IMR-90 (cell line): ENCODE measurements at places on chromosomes 1 and 21. TPM values are rescaled to one million over a fixed set of nuclear protein-coding genes. Genes with fewer than 3 reads are reported as not detected.

The CELA2B gene
- not detected in 2 replicates for total RNA-seq

The DPM3 gene
- total RNA-seq: 29.0 and 30.6 TPM in 2 replicates

The NEGR1 gene
- total RNA-seq: 9.1 and 13.1 TPM in 2 replicates

The KIF14 gene
- 4.7 and 10.8 TPM in 2 replicates for total RNA-seq

The SSR2 gene
- 553 and 927 TPM in 2 replicates for total RNA-seq

The OR10J1 gene
- total RNA-seq: not detected in 2 replicates

The PDZK1IP1 gene
- total RNA-seq: not detected in 2 replicates

The SIK1 gene
- 0.54 and 0.83 TPM in 2 replicates for total RNA-seq

The OLFML2B gene
- 0.36 and 0.56 TPM in 2 replicates for total RNA-seq

The COL9A2 gene
- 0.56 and 0.90 TPM in 2 replicates for total RNA-seq

The TFF3 gene
- total RNA-seq: not detected in 2 replicates

The RPS6KA1 gene
- 4.2 and 6.3 TPM in 2 replicates for total RNA-seq

The CELA2A gene
- not detected in 2 replicates for total RNA-seq

DNA sequence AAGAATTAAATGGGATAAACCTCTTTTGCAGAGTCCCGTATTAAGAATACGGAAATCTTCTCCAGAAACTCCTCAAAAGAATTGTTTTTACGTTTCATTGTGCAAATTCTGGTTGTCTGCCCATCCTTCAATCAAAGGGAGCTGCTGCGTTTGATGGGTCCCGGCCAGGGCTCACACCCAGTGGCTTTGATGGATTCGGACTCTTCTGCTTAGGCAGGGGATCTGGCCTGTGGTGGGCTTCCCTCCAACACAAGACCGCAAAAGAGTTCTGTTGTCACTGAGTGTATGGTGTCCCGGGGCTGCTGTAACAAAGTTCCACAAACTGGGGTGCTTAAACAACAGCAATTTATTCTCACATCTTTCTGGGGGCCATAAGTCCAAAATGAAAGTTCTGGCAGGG is 402.0 kb downstream of the PCP4 start:
- DNase-seq: no peak

DNA sequence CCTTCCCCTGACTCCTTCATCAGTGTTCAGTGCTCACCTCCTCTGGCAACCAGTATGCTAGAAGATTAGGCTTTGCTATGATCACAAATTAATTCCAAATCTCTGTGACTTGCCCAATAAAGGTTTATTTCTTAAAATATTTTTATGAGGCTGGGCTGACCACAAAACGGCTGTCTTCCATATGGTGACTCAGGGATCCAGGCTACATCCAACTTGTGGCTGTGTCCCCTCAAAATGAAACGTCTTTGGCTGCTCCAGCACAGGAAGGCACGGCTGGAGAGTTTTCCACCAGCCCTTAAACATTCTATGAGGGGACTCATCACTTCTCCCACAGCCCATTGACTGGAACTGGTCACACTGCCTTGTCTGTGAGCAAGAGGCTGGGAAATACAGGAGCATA is 131.5 kb downstream of the HUNK start:
- no peak for DNase-seq

- no peak for DNase-seq
Measured at GRCh38 chr1:55245781-55246180, 30.6 kb upstream of the USP24 start.

GRCh38 chr1:245396615-245397014 is 241.8 kb downstream of the KIF26B start:
- no peak for DNase-seq

GRCh38 chr1:158371188-158371953 is 17.7 kb downstream of the CD1E start:
- no peak for DNase-seq

DNA sequence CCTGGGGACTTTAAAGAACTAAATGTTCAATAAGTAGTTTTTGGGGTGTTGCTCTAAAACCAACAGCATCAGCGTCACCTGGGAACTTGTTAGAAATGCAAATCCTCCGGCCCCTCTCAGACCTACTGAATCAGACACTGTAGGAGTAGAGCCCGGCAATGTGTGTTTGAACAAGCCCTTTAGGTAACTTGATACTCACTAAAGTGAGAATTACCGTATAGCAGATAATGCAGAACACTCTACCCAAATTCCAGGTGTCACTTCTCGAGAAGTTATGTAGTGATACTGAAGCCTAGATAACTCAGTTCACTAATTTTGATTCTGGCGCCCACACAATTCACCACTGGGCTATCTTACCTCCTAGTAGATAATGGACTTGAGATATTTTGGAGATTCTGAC is 3.7 kb upstream of the DPT start:
- no peak for DNase-seq

DNA sequence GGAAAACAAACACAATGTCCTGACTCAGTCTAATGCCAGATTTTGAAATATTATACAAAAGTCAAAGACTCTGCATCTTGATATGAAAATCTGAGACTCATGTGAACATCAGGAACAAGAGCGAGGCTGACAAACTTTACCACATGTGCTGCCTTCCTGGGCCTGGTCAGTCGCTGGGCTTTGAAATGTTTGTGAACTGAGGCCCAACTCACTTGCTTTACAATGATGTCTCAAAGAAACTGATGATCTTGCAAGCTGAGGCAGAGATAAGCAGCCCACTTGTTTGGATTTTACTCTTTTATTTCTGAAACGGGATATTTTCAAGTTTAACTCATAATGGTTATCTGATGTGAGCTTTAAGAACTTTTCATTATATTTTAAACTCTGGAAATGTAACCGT is 2.1 kb downstream of the BCAR3 start:
- DNase-seq: peak; percentile 52

DNA sequence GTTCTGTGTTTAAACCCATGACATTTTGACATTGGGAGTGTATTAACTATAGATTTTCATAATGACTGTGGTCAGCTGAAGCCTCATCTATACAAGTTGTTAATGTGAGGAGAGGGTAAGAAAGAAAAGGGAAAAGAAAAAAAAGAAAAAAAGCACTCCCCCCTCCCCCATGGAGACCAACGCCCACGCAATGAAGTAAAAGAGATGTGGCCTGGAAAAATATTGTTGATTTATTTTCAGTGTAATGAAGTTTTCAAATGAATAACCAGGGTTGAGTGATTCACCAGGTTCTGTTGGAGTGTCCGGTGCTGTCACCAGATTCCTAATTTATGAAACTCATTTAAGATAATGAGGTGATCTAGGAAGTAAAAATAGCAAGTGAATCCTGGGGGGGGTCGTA is 4.7 kb downstream of the RNF220 start:
- DNase-seq: no peak

GRCh38 chr21:34761758-34762330 is 93.0 kb downstream of the CLIC6 start:
- no peak for DNase-seq

DNA sequence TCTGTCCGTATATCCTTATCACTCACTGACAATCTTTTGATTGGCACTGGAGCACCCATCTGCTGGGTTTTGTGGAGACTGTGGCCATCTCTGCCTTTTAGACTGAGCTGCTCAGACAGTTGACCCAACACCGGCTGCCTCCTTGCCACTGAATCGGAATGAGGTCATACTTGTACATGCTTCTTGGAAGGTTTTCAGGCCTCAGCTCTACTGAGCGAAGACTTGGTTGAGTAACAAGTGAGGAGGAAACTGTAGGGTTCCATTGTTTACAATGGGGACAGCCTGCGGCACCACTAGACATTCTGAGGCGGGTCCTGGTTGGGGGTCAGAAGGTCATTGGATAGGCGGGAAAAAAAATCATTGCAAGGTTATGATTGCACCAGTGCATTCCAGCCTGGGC is 320.3 kb downstream of the KIF26B start:
- peak; percentile 64 for DNase-seq

GRCh38 chr1:154864189-154864975 is 5.7 kb downstream of the KCNN3 start:
- no peak for DNase-seq

DNA sequence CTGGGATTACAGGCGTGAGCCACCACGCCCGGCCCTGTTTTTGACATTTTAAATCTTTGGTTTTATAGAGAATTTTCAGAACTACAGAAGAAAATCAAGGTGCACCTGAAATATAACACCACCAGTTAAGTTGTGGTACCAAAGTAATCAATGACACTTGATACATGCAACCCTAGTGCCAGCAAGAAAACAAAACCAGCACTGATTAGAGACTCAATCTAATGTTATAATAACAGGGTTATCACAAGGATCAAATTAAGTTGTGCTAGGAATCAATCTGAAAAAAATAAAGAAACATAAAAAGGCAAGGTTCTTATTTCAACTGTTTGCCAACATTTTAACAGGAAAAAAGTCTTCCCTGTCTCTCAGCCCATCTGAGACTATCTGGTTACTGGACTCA is 23.8 kb downstream of the TGFBR3 start:
- DNase-seq: no peak

- no peak for DNase-seq
Measured at GRCh38 chr1:176998183-176998795, 166.2 kb downstream of the ASTN1 start.

DNA sequence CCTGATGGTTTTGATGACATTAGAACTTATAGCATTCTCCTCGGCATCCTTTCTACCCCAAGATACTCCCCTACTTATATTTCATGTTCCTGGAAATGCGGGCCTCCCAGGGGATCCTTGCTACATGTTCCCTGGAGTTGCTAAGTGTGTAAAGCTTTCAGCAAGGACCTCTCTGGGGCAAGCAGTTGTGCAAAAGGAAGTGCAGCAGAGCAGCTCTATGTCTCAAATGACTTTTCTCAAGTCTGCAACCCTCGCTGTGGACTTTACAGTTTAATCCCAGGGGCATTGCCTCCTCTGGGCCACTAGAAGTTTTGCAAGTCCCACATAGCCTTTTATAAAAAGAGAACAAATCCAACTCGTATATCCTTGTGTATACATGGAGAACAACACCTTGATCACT is 20.8 kb upstream of the MNDA start:
- DNase-seq: no peak

DNA sequence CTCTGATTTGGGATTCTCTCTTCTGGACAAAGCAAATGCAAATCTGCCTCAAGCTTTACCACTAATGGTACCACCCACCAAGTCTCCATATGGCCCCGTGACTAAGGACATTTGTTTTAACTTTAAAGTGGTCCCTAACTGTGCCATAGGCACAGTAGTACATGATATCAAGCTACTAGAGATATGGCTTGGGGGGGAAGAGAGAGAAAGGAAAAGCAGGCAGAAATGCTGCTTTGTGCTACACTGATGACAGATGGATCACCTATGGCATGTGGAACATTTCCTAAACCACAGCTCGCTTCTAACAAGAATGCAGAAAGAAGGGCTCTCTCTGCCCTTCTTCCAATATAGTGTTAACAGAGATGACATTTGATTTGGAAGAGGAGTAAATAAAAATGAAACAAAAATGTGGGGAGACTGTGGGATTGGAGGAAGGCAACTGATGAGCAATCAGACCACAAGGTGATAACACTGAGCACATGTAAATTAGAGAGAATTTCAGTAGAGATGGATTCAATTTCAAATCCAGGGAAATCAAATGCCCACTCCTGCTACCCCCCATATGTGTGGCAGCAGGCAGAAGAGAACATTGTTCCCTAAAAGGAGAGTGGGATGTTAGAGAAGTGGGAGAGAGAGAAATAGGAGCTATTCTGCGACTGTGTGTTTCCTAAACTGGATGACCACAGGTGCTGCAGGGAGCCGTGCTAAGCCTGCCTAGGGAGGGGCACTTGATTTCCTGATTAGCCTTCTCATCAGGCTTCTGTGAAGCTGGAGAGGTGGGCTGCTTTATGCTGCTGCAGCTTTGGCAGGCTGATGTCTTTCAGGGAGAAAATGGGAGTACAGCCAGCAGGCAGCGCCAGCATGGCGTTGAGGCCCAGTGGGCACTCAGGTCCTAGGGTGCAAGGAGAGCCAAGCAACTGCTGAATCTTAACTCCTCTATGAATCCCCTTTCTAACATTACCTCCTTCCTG is 75.3 kb downstream of the ZNF648 start:
- DNase-seq: no peak

- DNase-seq: peak; percentile 15
Measured at GRCh38 chr1:32900956-32901822, at the start of gene TMEM54. Gene TMEM54 (minus strand): TSS chr1:32901389. CDS start chr1:32901238, 151 bp downstream.

DNA sequence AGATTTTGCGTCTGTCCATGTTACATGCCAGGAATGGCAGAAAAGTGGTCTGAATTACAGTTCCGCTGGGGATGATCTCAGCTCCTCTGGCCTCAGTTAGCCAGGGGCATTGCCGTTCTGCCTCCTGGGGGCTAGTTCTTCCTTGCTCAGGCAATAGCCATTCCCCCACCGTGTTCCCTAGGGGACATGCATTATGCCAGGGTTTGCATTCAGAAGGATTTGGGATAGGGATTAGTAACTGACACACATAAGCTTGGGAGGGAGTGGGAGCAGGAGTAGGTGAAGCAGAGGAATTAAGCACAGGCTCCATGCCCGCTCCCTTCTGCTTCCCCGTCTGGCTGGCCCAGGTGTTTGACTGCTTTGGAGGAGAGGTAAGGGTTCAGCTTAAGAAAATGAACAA is 12.7 kb downstream of the LRRC71 start:
- no peak for DNase-seq

- no peak for DNase-seq
Measured at GRCh38 chr1:163147019-163147418, 55.7 kb downstream of the RGS5 start.

GRCh38 chr21:32975811-32976431 is 49.8 kb upstream of the OLIG2 start:
- DNase-seq: no peak

GRCh38 chr1:183126528-183126927 is 59.5 kb upstream of the LAMC2 start:
- DNase-seq: peak; percentile 82

DNA sequence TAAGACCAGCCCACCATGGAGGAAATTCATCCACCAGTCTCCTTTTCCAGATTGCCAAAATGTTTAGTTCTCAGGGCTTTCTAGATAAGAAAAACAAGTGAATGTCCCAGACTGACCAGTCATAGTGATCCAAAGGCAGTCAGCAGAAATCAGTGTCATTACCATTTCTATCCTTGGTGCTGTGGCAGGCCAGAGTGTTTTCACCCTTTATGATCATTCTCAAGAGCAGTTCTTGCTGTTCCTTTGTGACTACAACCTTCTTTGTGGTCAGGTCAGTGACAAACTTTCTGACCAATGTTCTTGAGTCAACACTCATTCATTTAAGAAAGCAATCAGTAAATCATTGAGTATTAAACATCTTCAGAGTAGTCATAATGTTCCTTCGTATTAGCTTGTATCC is 7.3 kb upstream of the DHCR24 start:
- DNase-seq: no peak

GRCh38 chr21:14607262-14607661 is 61.1 kb upstream of the SAMSN1 start:
- DNase-seq: no peak

DNA sequence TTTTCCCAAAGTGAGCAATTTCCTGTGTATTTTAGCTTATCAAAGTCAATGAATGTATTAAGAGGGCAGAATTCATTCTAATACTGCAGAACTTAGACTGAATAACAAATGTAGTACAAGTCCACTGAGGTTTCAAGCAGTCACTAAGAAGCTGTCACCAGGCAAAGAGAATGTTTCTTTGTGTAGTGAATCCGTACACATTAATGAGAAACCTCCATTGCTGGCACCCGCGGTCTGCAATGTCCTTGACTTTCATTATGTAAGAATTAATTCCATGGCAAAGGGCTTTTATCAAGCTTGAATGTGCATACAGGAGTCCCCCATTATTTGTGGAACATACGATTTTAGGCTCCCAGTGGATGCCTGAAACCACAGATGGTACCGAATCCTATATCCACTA is 719.5 kb upstream of the TMPRSS15 start:
- no peak for DNase-seq

GRCh38 chr21:34598931-34599400 is 15.9 kb downstream of the RCAN1 start:
- peak; percentile 36 for DNase-seq
